ENCODE measurements at places on chromosomes 7 and 10.

GRCh38 chr7:25802473-25802872, 349.5 kb upstream of the NFE2L3 start:
- DNase-seq = no peak

- no peak for DNase-seq
Measured at GRCh38 chr10:1465993-1466764, 271.1 kb downstream of the ADARB2 start.

GRCh38 chr10:107546284-107546683, 381.8 kb upstream of the SORCS1 start:
- no peak for DNase-seq

DNA sequence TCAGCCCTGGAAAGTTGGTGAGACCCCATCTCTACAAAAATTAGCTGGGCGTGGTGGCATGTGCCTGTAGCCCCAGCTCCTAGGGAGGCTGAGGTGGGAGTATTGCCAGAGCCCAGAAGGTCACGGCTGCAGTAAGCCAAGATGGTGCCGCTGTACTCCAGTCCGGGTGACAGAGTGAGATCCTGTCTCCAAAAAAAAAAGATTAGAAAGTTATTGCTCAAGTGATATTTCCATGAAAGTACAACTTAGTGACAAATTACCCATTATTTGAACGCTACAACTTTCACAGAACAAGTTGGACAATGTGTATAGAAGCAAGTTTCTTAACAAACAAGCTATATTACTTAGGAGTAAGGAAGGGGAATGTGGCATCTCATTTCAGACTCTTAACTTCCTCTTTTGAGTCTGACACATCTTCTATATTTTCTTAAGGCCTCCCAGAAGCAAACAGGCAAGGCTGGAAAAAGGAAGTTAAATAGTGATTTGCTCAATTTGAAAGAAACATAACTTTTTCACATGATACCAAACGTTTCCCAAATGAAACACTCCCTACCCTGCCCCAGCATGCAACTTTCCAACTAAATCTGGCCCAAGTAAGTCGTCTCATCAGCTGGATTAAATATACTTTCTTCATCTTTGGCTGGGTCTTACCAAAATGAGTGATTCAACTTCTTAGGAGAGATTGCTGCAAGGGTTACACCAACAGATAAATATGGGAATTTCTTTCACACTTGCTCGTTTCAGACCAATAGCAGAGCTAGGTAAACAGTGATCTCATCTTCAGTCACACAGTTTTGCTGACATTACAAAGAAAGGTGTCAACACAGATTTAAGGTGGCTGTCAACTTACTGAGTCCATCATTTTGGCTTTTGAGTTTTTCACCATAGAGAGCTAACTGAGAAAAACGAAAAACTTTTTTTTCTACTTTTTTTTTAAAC, 66.3 kb upstream of the KLF6 start:
- no peak for DNase-seq

- DNase-seq = no peak
Measured at GRCh38 chr7:79290398-79290797, 163.1 kb downstream of the MAGI2 start.

GRCh38 chr7:21169667-21170580, 258.0 kb upstream of the SP4 start:
- no peak for DNase-seq

- DNase-seq = no peak
Measured at GRCh38 chr7:99730238-99730810, 4.7 kb downstream of the CYP3A7 start.

GRCh38 chr10:86446987-86447386, 74.6 kb downstream of the WAPL start:
- DNase-seq = no peak

DNA sequence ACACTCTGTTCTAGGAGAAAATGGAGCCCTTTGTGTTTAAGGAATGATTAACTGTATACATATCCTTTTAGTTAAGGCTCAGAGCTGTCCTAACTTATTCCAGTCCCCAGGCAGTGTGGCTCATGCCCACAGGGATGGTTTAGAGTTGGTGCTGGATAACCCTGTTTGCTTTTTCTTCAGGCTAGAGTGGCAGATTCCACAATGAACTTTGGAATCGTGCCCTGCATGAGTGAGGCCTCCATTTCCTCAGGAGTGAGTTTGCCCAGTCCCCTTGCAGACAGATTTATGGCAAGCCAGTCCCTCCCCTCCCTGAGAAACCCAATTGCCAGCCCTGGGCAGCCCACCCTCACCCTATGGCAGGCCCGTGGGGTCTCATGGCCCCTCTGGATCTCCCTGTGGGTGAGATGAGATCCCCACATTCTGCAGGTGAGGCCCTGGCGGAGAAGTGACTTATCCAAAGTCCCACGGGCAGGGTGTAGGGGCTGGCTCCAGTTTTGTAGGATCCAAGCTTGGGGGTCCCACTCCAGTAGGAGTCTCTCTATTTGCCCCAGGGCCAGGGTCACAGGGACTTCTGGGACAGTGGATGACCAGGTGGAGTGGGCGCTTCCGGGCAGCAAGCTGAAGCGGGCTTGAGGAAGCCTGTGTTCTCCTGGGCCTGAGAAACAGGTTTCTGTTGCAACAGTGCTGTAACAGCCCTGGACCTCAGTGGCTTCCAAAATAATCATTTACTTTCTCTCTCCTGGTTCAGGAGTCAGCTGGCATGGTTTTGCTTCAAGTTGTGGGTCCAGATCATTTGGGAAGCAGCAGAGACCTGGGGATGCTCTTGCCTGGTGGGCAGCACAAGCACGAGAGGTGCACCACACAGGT, 9.0 kb upstream of the COMTD1 start:
- no peak for DNase-seq

DNA sequence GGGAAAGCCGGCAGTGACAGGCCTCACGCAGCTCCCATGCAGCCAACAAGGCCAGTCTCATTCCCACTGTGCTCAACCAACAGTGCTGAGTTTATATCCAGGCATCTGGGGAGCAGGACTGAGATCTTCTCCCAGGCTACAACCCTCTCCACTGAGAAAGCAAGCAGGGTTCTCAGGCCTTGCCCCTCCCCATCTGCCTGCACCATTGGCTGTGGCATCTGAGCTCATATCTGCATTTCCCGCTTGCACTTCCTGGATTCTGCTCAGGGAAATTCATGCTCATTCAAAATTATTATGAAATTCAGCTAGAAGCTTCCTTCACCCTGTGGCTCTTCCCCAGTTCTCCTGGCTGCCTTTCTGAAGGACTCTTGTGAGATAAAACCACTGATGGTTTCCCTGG, 1029.0 kb downstream of the GRM8 start:
- no peak for DNase-seq

DNA sequence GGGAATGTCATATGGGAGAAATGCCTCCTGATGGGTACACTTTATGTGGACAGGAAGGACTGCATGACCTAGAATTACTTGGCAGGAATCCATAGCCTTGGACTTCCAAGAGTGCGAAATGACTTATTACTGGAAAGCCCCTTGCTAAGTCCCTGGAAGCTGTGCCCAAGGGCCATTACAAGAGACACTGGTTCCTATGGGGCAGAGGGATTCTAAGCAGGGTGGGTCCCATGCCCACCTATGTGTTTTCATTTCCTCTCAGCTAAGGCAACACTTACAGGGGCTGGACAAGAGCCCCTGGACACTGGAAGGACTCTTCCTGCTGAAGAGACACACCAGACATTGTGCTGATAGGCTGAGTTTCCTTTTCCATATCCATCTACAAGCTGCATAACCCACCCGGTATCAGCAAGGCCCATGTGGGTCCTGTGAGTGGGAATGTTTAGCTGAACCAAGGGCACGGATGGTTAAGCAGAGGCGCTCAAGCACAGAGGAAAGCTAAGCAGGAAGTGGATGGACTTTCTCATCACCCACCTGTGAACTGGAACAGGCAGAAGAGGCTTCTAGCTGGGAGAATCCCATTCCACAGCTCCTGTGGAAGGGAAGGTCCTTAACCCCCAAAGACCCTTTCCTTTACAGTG, 56.2 kb downstream of the XPNPEP1 start:
- no peak for DNase-seq

- DNase-seq = no peak
Measured at GRCh38 chr7:48171202-48171601, at the start of gene ABCA13. Gene ABCA13, plus strand, starts transcription at chr7:48171458. Its CDS starts 26 bp downstream, at chr7:48171484.

- DNase-seq = no peak
Measured at GRCh38 chr7:23467806-23468525, 2.3 kb downstream of the IGF2BP3 start.

DNA sequence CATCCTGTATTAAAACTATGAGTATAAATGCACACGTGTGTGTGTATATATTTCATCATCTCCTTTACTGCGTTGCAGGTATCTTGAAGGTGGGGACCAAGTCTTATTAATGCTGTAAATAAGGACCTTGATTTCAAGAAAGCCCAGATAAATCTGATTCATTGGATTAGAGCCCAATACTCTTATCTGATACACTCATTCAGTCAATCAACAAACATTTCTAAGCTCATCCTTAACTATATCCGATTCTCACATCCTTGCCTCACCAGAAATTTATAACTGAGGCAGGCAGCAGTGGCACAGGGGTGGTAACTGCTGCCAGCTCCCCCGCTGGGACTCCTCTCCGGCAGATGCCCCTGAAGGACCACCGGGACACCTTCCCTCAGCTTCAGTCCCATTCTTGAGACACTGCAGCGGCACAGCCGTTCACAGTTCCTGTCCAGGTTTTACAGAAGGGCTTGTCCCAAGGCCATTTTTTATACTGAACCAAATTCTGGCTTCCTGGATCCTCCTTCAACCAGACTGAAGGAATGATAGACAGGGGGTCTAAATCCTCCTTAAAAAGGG, 54.0 kb downstream of the BRI3 start:
- no peak for DNase-seq

- no peak for DNase-seq
Measured at GRCh38 chr10:19451356-19451755, 364.9 kb upstream of the PLXDC2 start.

- no peak for DNase-seq
Measured at GRCh38 chr10:82826132-82826531, 951.1 kb downstream of the NRG3 start.

DNA sequence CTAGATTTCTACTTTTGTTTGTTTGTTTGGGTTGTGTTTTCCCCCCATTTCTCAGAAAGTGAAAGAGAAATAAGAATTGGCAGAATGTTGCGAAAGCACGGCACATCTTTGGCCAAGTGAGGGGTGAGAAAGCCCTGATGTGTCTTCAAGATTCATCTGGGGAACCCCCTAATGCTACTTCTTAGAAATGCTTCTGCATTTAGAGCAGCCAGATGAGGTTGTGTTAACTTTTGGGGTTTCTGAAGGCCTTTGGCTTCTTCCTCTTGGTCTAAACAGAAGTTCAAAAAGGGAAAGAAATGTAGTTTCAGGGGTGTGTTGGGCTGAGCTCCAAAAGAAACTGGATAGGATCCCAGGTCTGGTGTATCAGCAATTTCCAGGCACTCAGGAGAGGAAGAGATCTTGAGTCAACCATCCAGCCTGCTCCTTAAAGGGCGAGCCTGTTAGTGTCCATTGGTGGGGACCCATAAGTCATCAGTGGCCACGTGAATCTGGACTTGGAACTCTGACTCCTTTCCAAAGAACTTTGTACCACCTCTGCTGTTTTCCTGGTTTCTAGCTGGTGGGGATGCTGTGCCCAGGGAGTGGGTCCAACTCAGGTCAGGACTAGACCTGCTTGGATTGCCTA, 6.5 kb downstream of the DUSP5 start:
- no peak for DNase-seq

GRCh38 chr10:110399106-110399964, 94.6 kb upstream of the SMNDC1 start:
- no peak for DNase-seq

Data from activated CD8-positive, alpha-beta memory T cell treated with anti-CD3 and anti-CD28 coated beads for 1 hour (primary cell).